Bone marrow (tissue), 2 donors: ENCODE measurements at places on chromosomes 12 and 14.
A peak's percentile ranks its signal among the peaks of the same experiment; 100 is the strongest.

- DNase-seq: no peak
Measured at GRCh38 chr14:55698051-55698450, 118.0 kb downstream of the KTN1 start.

DNA sequence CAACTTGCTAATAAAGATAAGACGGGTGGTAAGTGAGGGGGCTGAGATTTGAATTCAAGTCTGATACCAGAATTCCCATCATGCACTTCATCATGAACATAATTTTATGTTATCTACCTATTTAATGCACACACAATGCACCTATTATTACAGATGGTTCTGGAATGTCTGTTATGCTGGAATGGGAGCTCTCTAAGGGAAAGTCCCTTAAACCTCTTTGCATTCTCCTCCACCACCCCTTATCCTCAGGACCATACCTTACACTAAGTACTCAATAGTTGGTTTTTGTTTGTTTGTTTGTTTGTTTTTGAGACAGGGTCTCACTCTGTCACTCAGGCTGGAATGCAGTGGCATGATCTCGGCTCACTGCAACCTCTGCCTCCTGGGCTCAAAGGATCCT lies 7.0 kb upstream of the MSI1 start:
- no peak for DNase-seq

- DNase-seq: no peak
Measured at GRCh38 chr12:123057513-123058265, 77.2 kb downstream of the ARL6IP4 start.

DNA sequence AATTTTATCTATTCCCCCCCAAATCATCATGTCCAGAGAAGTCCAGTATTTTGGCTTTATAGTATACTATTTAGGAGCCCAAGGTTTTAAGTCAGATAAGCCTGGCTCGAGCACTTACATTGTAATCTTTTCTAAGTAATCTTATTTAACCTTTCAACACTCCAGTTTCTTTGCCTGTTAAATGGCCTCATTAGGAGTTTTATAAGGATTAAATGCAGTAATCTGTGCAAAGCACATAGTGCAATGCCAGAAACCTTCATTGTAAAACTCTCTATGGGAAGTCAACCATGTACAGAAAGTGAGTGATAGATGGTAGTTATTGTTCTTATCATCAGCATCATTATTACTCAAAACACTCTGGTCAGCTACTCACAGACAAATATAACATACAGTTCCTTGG lies 1330.4 kb downstream of the SLC16A7 start:
- DNase-seq: no peak

- no peak for DNase-seq
Measured at GRCh38 chr14:103204852-103205540, 81.7 kb downstream of the TNFAIP2 start.

GRCh38 chr12:115213538-115214016 lies 529.6 kb upstream of the TBX3 start:
- no peak for DNase-seq

DNA sequence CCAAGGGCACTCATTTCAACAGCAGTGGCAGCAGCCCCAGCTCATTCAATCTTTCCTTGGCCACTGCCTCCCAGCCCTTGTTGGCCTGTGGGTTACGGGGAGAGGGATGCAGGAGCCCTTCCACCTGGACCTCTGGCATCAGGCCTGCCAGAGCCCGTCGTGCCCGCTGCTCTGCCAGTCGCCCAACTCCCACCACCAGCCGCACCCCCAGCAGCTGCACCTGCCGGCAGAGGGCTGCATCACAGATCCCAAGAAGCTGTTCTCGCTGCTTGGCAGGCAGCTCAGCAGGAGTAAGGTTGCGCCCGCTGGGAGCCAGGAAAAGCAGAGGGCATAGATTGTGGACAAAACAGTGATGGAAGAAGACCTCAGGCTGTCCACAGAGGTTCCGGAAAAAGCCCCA lies 6.7 kb downstream of the SMUG1 start:
- DNase-seq: no peak

DNA sequence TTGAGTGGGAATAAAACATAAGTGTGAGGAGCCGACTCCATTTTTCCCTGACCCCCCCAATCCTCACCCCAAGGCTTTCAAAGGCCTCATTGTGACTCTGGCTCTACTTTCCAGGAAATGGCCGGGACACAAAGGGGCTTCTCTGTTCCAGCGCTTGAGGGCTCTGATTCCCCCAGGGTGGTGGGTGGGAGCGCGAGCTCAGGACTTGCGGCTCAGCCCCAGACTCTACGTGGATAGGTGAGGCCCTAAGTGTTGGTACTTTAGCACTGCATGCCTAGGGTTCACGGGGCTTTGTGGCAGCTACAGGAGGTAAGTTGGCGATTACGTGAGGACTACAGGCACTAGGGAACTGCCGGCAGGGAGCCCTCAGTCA lies 553 bp downstream of the CNPY2 start:
- peak; percentile 33 for DNase-seq

GRCh38 chr12:80445083-80445793 lies 1.2 kb downstream of the PTPRQ start:
- DNase-seq: no peak
